Dermis blood vessel endothelial cell (primary cell): ENCODE measurements at places on chromosomes 2 and 18. TPM values are rescaled to one million over a fixed set of nuclear protein-coding genes. Genes with fewer than 3 reads are reported as not detected.
A peak's percentile ranks its signal among the peaks of the same experiment; 100 is the strongest.

The COLEC11 gene
- total RNA-seq, result 0.79 and 0.85 TPM in 2 replicates

The BCL2L11 gene
- total RNA-seq, result 18.9 and 27.3 TPM in 2 replicates

GRCh38 chr2:84793641-84794040 is 87.2 kb downstream of the TRABD2A start:
- DNase-seq, result no peak

GRCh38 chr2:208235860-208236259 is 19.0 kb downstream of the IDH1 start:
- no peak for DNase-seq

DNA sequence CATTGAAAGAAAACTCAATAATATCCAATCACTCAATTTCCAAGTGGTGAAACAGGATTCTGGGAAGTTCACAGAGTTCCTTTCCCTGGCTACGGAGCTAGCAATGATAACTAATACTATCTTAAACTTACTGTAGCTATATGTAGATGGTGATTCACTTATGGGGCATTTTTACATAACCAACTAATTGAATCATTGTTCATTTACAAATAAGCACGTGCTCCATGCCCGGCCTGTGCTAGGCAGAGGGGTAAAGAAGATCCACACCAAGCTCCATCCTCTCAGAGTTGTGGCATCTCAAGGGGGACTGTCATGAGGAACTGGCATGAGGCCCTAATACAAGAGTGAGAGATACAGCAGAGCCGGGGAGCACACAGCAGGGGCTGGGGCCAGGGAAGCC is 176.3 kb downstream of the ANKRD30B start:
- no peak for DNase-seq

DNA sequence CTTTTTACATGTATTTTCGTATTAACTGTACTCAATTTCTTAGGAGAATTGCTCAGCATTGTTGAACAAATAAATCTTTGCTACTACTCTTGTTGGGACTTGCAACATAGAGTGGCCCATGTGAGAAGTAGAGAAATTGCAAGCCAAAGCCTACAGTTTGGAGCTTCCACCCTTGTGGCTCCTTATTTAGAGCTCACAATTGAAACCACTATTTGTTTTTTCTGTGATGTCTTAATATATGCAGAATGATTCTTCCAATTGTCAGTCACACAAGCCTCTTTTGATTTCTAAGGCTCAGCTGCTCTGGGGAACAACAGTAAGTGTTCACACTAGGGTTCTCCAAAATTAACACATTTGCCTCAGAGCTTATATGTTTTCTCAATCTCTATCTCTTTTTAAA is 60.2 kb upstream of the GALNT13 start:
- no peak for DNase-seq

DNA sequence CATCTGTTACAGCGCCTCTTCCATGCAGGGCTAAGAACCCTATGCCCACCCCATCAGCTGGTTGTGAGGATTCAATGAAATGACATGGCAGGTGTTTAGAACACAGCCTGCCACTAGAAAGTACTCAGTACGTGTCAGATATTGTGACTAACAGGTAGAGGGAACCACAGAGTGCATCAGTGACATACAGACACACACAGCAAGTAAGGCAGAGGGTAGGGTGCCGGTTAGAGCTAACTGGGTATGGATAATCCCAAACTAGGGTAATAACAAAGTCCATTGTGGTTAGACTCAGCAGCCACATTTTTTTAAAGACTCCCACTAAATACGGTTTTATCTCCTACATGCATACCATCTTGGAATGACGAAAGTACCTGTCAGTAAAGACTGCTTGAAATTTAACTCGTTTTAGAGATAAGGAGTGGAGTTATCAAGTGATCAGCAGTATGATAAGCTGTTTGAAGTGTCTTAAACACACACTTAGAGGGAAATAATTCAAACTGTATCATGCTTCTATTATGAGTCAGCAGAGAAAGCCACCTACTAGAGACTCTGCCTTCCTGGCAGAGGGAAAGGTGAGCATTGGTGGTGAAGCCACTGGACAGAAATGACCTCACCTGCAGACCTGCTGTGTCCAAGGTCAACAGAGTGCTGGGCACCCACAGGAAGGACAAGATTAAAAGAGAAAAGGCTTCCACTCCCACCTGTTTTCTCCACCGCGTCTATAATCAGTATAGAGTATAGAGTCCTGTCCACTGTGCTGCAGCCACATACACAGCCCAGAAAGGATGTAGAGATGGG is 20.6 kb downstream of the MPPE1 start:
- DNase-seq, result no peak

DNA sequence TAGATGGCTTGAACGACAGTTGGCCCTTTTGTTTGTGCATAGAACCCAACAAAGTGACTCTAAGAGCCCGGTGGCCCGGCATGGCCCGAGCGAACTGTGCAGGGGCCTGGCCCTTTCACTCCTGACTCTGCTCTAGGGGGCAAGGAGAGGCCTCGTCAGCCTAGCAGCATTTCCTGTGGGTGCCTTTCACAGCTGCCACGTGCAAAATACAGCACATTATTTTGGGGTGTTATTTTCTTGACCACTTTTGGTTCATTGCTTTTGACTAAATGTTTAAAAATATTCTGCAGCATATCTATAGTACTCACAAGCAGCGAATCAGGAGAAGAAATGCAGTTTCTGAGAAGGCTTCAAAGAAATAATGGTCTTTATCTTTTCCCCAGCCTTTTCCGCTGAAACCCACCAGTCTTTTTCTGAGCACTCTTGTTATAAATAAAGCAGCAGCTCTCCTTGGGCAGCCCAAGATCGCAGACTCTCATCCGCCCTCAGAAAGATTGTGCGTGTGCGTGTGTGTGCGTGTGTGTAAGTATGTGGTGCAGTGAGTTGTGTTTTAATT is 31.3 kb downstream of the DGKD start:
- DNase-seq, result no peak

DNA sequence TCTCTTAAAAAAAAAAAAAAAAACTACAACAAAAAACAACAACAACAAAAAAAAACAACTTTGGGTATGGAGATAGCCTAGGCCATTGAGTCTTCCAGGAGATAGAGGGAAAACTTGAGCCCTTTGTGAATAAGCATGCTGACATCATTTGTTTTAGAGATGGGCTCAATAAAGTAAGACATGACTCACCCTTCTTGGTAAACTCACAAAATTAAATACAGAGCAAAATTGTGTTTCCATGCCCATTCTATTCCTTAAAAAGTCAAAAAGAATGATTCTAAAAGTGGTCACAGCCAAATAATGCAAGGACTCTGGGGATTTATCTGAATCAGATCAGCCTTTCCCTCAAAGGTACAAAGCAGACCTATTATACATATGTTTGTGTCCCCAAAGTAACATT is 117.4 kb downstream of the ETAA1 start:
- DNase-seq, result no peak

DNA sequence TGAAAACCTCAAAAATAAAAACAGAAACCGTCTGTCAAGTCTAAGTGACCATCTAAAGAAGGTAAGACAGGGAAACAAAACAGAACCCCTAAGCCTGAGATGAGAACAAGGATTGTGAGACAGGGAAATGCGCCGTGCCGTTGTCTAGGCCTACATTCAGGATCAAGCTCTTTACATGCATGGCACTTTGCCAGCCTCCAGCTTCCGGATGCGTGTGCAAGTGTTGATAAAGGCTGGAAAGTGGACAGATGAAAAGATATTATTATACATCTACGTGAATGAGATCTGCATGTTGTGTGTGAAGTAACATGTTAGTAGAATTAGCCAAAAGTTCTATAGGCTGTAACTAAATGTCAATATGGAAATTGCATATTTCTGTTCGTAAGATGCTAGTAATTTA is 28.6 kb upstream of the TMEM87B start:
- peak; percentile 97 for DNase-seq
